ENCODE measurements at places on chromosomes 1 and 21.

- DNase-seq, result no peak
These were observed 217.9 kb downstream of the TM2D1 start for GRCh38 chr1:61506944-61507500.

DNA sequence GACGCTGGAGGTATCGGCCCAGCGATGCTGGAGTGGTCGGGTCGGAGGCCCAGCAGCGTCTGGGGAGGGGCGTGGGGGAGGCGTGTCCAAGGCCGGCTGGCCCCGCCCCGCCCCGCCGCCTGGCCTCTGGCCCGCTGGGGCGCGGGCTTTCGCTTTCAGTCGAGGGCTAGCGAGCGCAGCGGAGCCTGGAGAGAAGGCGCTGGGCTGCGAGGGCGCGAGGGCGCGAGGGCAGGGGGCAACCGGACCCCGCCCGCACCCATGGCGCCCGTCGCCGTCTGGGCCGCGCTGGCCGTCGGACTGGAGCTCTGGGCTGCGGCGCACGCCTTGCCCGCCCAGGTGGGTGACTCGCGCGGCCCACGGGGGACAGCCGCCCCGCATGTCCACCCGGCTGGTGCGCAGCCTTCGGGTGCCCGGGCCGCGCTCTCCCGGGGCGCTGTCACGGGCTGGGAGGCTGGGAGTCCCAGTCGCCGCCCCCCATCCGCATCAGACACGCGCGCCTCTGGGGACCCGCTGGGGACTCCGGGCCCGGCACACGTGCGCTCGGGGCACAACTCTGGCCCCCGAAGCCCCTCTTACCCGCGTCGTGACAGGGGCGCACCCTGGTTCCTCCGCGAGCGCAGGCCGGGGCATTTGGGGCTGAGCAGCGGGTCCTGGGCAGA, at the start of gene TNFRSF1B:
TSS of gene TNFRSF1B (plus strand) at position 158 of the 659 bp plus-strand sequence. CDS start at position 259, 101 bp downstream.
- peak; percentile 47 for DNase-seq

- DNase-seq, result no peak
These were observed 24.6 kb upstream of the COL9A2 start for GRCh38 chr1:40341491-40342380.

DNA sequence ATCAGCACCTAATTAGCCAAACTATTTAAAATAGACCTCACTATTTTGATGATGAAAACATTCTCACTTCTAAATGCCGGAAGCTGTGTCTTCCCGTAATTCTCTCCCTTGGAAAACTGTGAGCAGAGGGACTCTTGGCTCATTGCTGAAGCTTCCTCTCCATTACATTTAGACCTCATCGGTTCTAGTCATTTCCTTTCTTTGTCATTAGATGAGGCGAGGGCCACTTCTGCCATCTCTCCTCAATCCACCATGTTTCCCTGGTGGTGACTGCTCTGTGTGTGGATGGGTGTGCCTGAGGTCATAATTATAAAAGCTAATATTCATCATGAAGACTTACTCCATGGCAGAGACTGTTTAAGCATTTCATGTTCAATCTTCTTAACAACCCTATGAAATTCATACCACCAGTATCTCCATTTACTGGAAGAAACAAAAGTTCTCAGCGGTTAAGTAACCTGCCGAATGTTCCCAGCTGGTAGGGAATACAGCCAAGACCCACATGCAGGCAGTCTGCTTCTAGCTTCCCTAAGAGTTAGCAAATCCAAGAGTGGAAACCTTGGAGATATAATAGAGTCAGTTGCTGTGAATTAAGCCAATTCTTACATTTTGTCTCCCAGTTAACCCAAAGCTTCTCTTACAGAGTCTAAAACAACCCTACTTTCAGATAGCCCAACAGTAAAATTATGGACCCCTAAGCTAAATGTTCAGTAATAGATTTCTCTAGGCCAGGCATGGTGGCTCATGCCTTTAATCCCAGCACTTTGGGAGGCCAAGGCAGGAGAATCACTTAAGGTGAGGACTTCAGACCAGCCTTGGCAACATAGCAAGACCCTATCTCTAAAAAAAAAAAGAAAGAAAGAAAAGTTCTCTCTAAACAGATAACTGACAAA, 156.2 kb downstream of the ZBTB18 start:
- no peak for DNase-seq

DNA sequence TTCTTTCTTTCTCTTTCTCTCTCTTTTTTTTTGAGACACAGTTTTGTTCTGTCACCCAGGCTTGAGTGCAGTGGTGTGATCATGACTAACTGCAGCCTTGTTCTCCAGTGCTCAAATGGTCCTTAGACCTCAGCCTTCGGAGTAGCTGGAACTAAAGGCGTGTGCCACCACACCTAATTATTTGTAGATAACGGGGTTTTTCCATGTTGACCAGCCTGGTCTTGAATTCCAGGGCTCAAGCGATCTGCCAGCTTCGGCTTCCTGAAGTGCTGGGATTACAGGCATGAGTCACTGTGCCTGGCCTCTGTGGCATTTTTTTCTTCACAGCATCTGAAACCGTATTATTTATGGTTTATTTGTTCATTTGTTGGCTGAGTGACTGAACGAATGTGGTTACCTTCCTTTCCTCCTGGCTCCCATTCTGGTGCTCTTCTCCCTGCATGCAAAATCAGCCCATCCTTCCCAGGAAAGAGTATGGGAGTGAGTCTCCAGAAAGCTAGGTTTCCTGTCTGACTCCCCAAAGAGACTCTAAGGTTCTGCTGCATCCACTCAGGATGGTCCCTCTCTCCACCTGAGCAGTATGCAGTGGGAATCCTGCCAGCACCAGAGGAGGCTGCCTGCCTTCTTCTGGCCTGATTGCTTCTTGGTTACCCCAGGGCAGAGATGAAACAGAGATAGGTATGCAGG, 155.0 kb upstream of the BEND5 start:
- DNase-seq, result no peak

DNA sequence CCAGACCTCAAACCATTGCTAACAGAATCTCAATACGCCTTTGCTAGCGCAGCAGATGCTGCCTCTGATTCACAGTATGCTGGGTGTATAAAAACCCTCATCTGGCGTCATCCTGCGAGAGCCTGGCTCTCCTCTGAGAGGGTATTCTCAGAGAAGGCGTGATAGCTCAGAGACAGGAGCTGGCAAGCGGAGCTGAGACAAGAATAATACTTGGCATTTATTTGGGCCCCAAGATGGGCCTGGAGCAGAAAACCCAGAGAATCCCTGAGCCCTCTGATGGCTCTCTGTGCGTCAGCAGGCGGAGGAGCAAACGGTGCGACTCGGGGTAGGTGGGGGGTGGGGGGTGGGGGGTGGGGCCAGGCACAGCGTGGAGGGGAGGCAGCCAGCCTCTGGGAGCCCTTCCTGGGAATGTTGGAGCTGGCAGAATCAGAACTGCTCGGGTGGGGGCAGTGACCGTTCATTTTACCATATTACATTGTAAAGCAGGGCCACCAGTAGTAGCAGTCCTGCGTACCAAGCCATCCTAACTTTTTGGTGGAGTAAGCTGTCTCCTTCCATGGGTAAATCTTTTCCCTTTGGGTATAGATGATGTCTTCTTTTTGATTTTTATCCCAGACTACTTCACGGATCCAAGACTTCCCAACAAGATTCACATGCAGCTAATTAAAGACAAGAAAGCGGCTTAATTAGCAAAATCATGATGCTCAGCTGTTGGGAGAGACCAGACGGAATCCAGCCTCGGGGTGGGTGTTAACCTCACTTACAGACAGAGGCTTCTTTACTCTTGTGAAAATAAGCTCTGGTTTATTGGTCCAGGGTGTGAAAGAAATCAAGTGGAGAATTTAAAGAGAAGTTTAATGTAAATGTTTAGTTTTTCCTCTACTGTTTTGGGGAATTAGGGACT, 7.1 kb downstream of the RIIAD1 start:
- DNase-seq, result no peak
